NCI-H2081 treated with DMSO at 0.1 percent for 48 hours (cell line): ENCODE measurements at places on chromosomes 13 and 19.

GRCh38 chr13:24134757-24135156 is 25.8 kb upstream of the SPATA13 start:
- DNase-seq, result no peak

DNA sequence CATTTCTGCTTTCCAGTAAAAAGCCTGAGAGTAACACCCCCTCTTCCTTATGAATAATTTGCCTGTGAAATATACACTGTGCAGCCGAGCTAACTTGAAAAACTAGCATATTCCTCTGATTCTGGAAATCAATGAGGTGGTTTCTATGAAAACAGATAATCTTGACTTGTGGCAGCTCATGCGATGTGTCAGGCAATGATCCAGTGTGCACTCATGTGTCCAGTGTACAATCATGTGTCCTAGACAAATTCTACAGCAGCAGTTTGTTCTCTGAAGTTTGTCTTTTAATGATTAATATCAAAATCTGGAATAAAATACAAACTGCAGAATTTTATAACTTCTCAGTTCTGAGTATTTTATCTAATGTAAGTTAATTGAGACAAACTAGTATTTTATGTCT is 2213.9 kb upstream of the PCDH20 start:
- no peak for DNase-seq

- no peak for DNase-seq
These were observed 463.7 kb upstream of the SLITRK5 start for GRCh38 chr13:87207280-87208003.

GRCh38 chr19:39935364-39935661 is 879 bp upstream of the FCGBP start:
- no peak for DNase-seq

GRCh38 chr13:98370806-98371515 is 193.9 kb upstream of the RNF113B start:
- DNase-seq, result no peak

- no peak for DNase-seq
These were observed 78.5 kb upstream of the NBEA start for GRCh38 chr13:34863360-34864135.

DNA sequence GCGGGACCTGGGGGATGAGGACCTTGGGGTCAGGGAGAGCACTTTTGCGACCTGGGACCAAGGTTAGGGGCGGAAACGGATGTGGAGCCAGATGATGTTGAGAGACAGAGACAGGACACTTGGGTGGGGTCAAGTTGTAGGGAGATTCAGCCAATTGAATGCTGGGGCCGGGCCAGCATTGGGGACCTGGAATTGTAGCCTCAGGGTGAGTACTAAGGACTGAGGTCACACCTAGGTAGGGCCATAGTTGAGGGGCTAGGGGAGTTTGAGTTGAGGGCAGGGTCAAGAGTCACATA is 1.2 kb downstream of the ALKBH7 start:
- DNase-seq, result no peak

DNA sequence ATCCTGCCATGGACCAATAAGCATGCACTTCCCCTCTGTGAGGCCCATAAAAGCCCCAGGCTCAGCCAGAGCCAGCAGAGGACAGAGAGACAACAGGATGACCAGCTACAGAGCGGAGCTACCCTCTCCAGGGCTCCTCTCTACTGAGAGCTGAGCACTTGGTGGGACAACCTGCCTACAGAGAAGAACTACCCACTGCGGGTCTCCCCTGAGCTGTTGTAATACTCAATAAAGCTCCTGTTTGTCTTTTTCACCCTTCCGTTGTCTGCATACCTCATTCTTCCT is 7.5 kb upstream of the BAX start:
- no peak for DNase-seq

- DNase-seq, result no peak
These were observed 24.3 kb downstream of the GNG7 start for GRCh38 chr19:2678044-2678671.

DNA sequence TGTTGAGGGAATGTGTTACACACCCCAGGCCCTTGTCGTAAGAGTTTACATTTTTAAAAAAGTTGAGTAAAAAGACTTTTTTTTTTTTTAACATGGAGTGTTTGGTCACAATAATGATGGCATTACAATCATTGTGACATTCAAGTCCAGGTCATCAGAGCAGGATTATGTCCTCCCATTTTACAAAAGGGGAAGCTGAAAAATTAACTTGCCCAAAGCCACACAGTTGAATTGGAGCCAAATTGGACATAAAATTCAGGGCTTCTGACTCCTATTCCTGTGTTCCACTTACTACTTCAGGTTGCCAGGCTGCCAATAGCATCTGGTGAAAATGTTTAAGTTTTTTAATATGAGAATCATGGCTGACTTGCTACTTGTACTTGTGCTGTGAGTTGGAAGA is 49.3 kb downstream of the DLEU7 start:
- DNase-seq, result no peak

DNA sequence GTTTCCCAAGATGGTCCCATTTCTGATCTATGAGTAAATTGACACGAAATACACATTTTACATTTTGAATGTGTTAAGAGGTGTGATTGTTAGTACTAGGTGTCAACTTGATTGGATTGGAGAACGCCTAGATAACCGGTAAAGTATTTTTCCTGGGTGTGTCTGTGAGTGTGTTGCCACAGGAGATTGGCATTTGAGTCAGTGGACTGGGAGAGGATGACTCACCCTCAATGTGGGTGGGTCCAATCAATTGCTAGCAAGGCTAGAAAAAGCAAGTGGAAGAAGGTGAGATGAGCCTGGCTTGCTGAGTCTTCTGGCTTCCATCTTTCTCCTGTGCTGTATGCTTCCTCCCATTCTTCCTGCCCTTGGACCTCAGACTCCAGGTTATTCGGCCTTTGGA is 960.7 kb upstream of the PCDH9 start:
- DNase-seq, result no peak

GRCh38 chr19:4692251-4693077 is 22.3 kb upstream of the MYDGF start:
- no peak for DNase-seq

DNA sequence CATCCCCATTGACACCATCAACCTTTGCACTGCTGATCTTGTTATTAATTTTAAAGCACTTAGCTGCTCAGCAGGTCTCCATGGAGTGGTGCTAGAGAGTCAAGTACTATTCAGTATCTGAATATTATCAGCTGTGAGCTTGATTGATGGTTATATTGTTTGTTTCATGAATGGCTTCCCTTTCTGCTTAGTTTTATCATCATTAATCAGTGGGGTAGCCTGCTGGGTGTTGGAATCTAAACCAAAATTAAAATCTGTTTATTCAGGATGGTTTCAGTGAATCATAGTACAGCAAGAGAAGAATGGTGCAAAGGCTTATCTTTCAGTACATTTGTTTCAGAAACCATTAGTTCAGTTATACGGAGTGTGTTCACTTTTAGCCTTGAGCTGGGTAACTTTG is 42.5 kb upstream of the SCEL start:
- DNase-seq, result no peak

DNA sequence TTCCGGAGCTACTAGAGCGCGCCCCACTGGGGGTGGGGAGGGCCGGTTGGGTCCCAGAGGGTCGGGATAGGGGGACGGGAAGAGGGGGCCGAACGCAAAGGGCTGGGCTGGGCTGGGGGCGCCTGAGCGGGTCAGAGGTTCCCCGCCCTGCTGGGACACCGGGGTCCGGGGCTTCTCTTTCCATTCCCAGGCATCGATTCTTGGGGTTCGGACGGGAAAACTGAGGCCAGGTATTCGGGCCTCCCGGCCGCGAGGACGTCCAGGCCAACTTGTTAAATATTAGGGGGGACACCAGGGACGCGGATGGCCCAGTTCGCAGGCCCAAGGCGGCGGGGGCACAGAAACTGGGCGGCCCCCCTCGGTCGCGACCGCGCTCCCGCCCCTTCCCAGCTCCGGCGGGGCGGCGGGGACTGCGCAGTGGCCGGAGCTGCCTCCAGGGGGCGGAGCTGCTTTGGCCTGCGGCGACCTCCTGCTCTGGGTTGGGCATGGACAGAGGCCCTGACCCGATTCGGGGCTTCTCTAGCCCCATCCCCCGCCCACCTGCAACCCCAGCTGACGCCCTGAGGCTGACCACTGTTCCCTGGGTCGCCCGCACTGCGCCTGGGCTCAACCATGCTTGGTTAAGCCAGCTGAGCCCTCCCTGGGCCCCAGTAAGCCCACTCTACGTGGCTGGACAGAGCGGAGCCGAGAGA is 1.2 kb upstream of the KLF16 start:
- DNase-seq, result no peak

DNA sequence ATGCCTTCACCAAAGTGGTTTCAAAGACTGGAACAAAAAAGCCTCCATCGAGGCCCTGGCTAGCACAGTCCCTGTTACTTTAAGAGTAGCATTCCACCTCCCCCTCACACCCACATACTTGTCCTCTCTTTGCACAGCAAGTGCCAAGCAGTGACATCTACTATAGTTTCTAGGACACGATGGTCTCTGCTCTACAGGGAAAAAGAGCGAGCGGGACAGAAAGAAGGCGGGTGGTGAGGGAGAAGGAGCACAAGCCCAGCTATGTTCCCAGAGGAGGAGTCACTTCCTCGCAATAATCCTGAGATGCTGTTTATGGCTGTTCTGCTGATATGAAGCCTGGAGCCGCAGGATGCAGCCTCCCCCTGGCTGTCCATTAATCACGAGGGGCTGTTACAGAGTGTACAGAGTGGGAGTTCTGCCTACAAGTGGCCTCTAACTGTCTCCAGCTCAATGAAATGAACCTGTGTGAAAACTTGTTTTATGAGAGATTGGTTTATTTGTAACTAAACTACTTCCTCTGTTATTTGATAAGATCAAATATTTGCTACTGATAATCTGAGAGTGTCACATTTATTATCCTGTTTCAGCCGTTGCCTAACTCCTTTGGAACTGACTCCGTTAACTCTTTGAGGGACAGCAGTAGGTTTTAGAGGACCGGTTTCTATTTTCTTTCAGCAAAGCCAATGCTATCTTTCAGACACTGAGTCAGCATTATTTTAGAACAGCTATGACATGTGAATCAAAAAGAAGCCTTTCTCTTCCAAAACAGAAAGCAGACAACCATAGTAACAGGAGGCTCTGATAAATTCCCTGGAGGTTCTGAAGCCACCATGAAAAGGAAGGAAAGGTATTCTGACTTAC is 208.0 kb downstream of the SPRY2 start:
- no peak for DNase-seq

- no peak for DNase-seq
These were observed 7.8 kb downstream of the C19orf38 start for GRCh38 chr19:10855879-10856522.

- DNase-seq, result no peak
These were observed 800.2 kb upstream of the MIR17HG start for GRCh38 chr13:90547272-90547790.

- no peak for DNase-seq
These were observed 2.3 kb upstream of the SLC25A15 start for GRCh38 chr13:40787062-40787461.

- DNase-seq, result no peak
These were observed 278.9 kb upstream of the ARGLU1 start for GRCh38 chr13:106846571-106847448.

- no peak for DNase-seq
These were observed 21.8 kb upstream of the PNMA8B start for GRCh38 chr19:46517471-46517870.

GRCh38 chr13:101829484-101829883 is 377.0 kb downstream of the ITGBL1 start:
- DNase-seq, result no peak

- no peak for DNase-seq
These were observed 2.8 kb downstream of the TNFSF14 start for GRCh38 chr19:6667114-6667627.

DNA sequence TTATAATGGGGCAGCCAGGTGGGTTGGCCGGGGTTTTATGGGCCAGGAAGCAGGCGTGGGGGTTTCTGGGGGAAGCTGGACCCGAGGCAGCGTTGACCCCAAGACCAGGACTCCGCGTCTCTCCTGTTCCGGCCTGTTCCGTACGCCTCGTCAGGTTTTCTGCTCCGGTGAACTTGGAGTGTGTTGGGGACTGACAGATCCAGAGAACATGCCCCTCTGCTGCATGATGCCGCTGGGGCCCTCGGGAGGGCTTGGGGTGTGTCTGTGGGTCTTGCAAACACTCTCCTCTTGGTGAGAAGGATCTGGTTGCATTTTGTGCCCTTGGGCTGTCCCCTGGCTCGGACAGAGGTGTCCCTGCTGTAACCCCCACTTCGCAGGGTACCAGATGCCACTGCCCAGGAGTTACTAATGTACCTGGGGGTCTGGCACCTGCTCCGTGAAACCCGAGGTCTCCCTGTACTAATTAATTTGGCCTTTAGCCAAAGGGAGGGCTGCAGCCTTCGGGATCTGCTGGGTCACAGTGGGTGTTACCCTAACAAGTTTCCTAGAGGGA is 15.6 kb downstream of the KDM4B start:
- DNase-seq, result no peak

- no peak for DNase-seq
These were observed 3.3 kb downstream of the GPX4 start for GRCh38 chr19:1106841-1107660.
